ENCODE measurements at places on chromosomes 1 and 21.

DNA sequence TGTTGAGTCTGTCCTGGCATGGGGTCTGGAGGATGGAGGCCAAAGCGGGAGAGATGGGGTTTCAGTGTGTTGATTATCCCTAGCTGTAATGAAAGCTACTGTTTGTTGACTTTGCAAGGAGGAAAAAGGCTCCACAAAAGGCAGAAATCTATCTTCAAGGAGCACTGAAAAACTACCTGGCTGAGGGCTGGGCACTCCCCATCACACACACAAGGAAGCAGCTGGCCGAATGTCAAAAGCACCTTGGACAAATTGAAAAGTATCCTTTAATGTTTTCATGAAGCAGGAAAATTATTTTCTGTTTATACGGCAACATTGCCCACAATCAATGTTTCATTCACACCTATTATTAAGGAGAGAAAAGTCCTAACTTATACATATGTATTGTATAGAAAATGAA lies 27.8 kb upstream of the PWP2 start:
- no peak overlapping the region for H3K27ac ChIP-seq
- peaks cover 6% of the 10 kb centered on the region for H3K4me1 ChIP-seq
- peaks cover 66% of the 10 kb centered on the region for H3K36me3 ChIP-seq
- H3K4me3 ChIP-seq: no peak overlapping the region
- DNase-seq: no peak
- H3K27me3 ChIP-seq: no peaks in the 10 kb centered on the region

DNA sequence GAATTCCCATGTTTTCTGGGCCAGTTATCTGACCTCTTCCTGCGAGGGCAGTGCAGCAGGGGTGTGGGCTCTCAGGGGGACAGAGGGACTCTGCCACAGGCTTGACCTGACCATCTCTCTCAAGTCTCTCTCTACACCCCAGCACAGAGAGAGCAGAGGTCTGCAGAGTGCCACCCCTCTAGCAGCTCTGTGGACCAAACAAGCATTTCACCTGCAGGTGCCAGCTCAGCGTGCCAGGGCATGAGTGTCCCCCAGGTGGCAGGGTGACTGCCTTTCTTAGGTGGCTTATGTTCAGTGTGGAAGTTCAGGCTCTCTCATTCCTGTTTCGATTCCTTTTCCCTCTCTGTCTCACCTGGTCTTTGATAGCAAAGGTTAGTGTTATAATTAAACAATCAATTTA lies 191.3 kb downstream of the CACNA1E start:
- H3K4me3 ChIP-seq: no peak overlapping the region
- H3K27ac ChIP-seq: no peak overlapping the region
- no peaks in the 10 kb centered on the region for H3K36me3 ChIP-seq
- no peaks in the 10 kb centered on the region for H3K4me1 ChIP-seq
- H3K27me3 ChIP-seq: peaks cover 6% of the 10 kb centered on the region
- DNase-seq: no peak

DNA sequence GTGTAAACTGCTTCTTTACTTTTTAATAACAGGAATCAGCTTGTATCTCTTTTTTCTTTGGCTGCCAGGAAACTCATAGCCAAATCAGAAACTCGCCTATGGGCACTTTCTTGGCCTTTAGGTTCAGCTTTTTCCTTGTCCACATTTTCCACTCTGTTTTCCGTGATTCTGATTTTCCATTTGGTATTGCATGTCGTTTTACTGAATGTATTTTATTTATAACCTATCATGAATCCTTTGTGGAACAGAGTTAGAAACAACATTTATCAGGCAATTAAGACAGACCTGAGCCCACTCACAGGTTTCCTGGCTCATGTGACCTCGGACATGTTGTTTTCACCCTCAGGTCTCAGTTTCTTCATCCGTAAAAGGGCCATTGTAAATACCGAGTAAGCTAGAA lies 5.3 kb upstream of the ECE1 start:
- no peak overlapping the region for H3K27ac ChIP-seq
- H3K4me1 ChIP-seq: peaks cover 13% of the 10 kb centered on the region
- H3K4me3 ChIP-seq: no peak overlapping the region
- no peak for DNase-seq

- no peaks in the 10 kb centered on the region for H3K4me1 ChIP-seq
- no peaks in the 10 kb centered on the region for H3K36me3 ChIP-seq
- H3K4me3 ChIP-seq: no peak overlapping the region
- DNase-seq: no peak
Observed at GRCh38 chr1:233597489-233597901, 16.4 kb upstream of the KCNK1 start.

GRCh38 chr1:173329726-173330125 lies 122.6 kb upstream of the TNFSF4 start:
- no peaks in the 10 kb centered on the region for H3K4me1 ChIP-seq
- no peak overlapping the region for H3K4me3 ChIP-seq
- H3K27ac ChIP-seq: no peak overlapping the region
- no peaks in the 10 kb centered on the region for H3K27me3 ChIP-seq
- no peaks in the 10 kb centered on the region for H3K36me3 ChIP-seq

GRCh38 chr1:64195081-64195395 lies 8.4 kb upstream of the UBE2U start:
- H3K27me3 ChIP-seq: no peaks in the 10 kb centered on the region
- H3K4me3 ChIP-seq: no peak overlapping the region
- DNase-seq: no peak
- H3K36me3 ChIP-seq: no peaks in the 10 kb centered on the region
- H3K27ac ChIP-seq: no peak overlapping the region

DNA sequence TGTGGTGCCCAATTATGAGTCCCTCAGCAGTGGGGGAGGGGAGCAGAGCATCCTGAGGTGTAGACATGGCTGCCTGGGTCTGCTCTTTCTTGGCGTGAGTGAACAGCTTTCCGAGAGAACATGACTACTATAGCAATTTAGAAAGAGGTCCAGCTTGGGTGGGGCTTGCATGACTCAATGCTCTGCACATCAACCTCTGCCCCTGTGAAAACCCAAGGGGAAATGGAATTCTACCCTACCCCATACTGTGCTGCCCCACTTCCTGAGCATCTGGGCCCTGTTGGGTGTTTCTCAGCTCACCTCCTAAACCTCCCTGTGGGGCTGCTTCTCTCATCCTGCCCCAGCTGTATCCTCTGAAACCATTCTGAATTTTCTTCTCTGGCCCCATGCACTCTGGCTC lies 8.2 kb upstream of the AZIN2 start:
- no peak overlapping the region for H3K4me3 ChIP-seq
- no peaks in the 10 kb centered on the region for H3K36me3 ChIP-seq
- no peak overlapping the region for H3K27ac ChIP-seq
- no peak for DNase-seq
- no peaks in the 10 kb centered on the region for H3K4me1 ChIP-seq

DNA sequence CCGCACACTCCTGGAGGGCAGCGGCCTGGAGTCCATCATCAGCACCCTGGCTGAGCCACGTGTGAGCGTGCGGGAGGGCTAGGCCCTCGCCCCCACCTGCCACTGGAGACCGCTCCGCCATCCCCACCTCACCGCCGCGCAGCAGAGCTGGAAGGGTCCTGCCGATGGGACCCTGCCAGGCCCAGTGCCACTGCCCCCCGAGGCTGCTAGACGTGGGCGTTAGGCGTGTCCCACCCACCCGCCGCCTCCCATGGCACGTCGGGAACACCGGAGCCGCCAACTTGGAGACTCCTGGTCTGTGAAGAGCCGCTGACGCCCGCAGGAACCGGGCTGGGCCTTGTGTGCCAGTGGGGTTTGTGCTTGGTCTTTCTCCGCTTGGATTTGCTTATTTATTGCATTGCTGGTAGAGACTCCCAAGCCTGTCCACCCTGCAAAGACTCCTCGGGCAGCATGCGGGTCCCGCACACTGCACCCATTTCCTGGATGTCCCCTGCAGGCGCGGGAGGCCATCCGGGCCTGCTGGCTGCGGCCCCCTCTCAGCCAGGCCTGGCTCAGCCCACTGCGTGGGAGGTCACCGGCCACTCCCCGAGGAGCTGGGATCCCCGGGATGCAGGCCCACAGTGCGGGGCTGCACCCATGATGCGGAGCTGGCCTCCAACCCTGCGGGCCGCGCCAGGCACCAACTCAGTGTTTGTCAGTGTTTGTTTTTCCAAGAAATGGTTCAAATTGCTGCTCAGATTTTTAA lies 6.0 kb downstream of the LY9 start:
- H3K27ac ChIP-seq: no peak overlapping the region
- no peak for DNase-seq
- H3K4me1 ChIP-seq: no peaks in the 10 kb centered on the region
- H3K36me3 ChIP-seq: no peaks in the 10 kb centered on the region
- no peaks in the 10 kb centered on the region for H3K27me3 ChIP-seq
- H3K4me3 ChIP-seq: no peak overlapping the region
